Astrocyte of the hippocampus (primary cell): ENCODE measurements at places on chromosomes 13 and 19.

- no peak for DNase-seq
Measured at GRCh38 chr13:92054389-92054788, 656.0 kb downstream of the GPC5 start.

DNA sequence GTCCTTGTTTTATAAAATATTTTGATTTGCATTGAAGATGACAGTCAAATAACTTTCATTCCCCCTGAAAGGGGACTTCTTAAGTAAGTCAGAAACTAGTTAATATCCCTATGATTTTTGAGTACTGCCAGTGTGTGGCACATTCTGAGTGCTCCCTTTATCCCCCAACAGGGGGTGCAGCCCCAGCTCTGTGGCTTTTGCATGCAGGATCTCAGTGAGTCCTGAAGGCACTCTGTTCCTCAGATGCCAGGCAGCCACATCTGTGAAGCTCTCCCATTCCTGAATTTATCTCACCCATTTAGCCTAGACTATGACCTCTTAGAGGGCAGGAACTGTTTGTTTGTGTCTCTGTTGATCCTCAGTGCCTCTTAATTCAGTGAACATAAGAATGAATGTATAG lies 123.1 kb downstream of the CDK8 start:
- DNase-seq: no peak

GRCh38 chr13:67664502-67664901 lies 434.4 kb upstream of the PCDH9 start:
- no peak for DNase-seq

- no peak for DNase-seq
Measured at GRCh38 chr19:46451352-46451751, 20.0 kb downstream of the PNMA8A start.

DNA sequence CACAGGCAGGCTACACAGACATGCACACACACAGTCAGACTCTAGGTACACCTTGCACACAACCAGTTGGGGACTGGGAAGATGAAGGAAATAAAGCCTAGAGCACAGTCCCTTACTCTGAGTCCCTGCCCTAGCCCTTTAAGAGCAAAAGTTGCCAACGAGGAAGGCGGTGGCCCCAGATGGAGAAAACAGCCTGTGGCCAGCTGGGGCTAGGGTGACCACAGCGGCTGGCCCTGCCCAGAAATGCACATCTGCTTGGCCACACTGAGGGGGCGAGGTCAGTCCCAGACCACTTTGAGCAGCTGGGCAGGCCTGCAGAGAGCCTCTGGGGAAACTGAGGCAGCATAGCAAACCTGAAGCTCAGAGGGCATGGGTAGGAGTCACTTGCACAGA lies 52.3 kb downstream of the PTPRS start:
- DNase-seq: no peak

GRCh38 chr19:7674010-7675005 lies 2.6 kb upstream of the MCEMP1 start:
- peak; percentile 26 for DNase-seq

DNA sequence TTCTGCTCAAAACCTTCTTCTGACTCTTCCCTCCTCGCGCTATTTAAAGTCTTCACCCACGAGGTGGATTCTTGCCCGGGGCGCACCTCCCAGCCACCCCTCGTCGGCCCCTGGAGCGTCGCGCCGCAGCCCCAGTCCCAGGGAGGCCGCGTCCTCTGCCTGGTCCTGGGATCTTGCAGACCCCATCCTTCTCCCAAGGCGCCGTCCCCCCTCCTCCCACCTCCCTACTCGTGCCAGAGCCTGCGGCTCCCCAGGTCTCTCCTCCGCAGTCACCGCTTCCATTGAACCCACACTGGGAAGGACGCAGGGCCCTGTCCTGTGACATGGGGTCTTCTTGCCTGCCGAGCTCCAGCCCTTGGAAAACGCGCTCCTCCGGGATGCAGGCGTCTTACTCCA lies 486 bp downstream of the ZNF808 start:
- no peak for DNase-seq

DNA sequence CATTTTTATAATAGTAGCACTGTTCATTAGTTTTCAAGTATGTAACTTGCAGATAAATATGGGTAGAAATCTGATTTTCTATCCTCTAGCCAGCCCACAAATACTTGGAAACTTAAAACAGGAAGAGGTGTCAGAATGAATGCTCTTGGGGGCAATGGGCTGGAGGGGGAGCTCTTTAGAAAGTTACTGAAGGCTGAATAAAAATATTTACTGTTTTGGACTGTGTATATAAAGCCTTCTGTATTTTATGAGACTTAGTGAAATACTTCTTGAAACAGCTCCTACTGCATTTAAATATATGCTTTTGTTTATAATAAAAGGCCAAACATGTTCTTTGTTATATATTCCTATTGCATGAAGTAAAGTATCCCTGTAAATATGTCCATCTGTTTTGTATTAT lies 138.8 kb downstream of the RGCC start:
- DNase-seq: no peak

DNA sequence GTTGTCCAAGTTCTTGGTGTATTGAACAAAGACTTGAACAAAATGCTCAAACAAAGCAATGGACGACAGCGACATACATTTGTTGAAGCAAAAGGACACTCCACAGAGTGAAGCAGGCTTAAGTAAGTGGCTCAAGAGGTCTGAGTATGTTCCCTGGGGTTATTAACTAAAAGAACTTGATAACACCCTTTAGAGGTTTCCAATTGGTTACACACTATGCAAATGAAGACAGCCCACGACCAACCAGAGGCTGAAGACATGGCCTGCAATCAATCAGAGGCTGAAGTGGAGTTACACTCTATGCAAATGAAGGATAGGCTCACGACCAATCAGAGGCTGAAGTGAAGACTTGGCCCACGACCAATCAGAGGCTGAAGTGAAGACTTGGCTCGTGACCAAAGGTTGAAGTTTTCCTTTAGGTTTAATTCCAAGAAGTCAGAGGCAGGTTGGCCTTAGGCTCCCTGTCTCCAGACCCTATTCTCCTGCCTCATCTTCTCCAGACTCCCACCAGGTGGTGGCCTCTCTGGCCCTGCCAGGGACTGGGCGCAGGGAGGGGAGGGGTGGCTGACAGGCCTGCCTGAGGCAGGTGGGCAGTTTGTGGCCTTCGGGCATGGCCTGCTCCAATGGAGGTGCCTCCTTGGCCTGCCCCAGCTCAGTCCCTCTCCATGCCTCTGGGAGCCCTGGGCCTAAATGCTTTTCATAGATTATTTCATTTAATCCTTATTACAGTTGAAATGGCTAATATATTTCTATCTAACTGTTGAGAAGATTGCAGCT lies 38.1 kb downstream of the CCDC169 start:
- no peak for DNase-seq

- DNase-seq: peak; percentile 56
Measured at GRCh38 chr13:52599037-52599847, 43.0 kb upstream of the HNRNPA1L2 start.

GRCh38 chr19:15449620-15450527 lies at the start of gene WIZ:
TSS of gene WIZ (minus strand) at chr19:15449956. CDS start at chr19:15448307, 1,649 bp downstream.
- peak; percentile 93 for DNase-seq

GRCh38 chr19:48244281-48244680 lies 11.4 kb downstream of the CARD8 start:
- DNase-seq: no peak

GRCh38 chr19:14632286-14632685 lies 42.4 kb downstream of the ADGRE3 start:
- peak; percentile 2 for DNase-seq

DNA sequence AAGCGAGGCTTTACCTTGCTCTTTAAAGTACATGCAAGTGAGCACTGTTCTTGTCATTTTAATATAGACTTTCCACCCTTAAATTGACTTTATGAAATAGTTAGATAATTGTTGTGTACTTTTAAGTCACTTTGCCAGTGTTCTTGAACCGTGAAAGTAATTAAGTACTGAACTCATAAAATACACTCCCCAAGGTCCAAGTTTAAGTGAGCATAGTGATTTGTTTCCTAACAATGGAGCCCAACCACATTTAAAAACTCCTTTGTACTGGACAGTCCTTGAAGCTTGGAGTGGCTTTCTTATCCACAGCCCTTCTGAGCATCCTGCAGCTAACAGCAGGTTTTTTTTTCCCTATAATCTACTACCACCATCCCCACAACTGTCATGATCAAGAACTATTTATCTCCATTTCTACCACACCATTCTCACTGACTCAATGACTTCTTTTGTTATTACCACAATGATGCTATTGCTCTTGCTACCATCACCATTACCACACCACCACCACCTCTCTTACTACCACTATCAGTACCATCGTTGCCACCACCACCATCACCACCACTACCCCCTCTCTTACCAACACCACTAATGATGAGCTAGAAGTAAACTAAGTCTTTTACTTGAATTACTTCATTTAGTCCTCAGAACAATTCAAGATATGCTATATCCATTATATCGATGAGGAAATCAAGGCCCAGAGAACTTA lies 452.6 kb downstream of the DIAPH3 start:
- no peak for DNase-seq

GRCh38 chr13:77489566-77490337 lies 45.8 kb upstream of the SCEL start:
- DNase-seq: no peak

DNA sequence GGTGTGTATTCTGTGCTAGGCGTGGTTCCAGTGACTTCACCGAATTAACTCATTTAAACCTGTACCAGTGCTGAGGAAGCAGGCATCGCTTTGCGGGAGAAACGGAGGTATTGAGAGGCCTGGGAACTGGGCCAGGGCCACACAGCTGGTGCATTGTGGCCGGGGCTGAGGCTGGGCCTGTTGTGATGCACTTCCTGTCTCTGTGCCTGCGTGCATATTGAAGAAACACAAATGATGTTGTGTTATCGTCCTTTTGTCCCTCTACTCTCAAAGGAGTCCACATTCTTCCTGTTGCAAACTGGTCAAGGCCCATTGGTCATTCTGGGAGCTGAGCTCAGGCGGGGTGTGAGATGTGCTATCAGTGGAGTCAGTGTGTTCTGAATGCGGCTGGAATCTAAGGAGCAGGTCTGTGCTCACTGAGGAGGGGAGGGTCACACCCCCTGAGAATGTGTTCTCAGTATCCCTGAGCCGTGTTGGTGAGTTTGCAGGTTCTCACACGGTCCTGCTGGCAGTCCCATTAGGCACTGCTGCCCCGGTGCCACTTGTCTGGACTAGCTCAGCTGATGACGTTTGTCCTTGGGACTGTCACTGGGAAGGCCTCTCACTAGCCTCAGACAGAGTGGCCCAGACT lies 62.1 kb downstream of the ARHGEF7 start:
- DNase-seq: peak; percentile 78

GRCh38 chr13:29709407-29710069 lies 114.0 kb upstream of the SLC7A1 start:
- DNase-seq: no peak
